ENCODE measurements at places on chromosomes 4 and X. TPM values are rescaled to one million over a fixed set of nuclear protein-coding genes. Genes with fewer than 3 reads are reported as not detected.

GRCh38 chr4:90211174-90211573 is 84.0 kb downstream of the CCSER1 start:
- DNase-seq, result no peak

Gene HSFX2
- not detected for total RNA-seq

Gene UBE2K
- total RNA-seq, result 78.5 TPM

- no peak for DNase-seq
These were observed 22.9 kb downstream of the TNIP2 start for GRCh38 chr4:2733001-2733843.

GRCh38 chr4:76526585-76526990 is 91.6 kb downstream of the SHROOM3 start:
- DNase-seq, result no peak

Gene SERPINA7
- total RNA-seq, result not detected

GRCh38 chrX:137366018-137366633 is 199.8 kb upstream of the ZIC3 start:
- no peak for DNase-seq

Gene GABRB1
- not detected for total RNA-seq

DNA sequence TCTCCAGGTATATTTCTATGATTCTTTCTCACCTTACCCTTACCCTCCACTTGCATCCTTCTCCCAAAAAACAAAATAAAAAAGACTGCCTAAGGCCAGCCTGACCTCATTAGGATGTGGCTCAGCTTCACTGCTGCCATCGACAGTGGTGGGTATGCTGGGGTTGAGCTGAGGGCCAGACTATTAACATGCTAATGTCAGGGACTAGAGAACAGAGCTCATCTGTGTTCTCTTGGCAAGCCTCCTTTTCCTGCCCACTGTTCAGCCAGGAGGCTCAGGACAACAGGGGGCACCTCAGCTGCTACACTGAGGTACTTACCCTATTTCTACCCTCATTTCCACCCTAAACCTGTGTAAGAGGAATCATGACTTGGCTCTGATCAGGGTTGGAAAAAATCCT is 59.3 kb downstream of the MSN start:
- no peak for DNase-seq

Gene IL1RAPL1
- total RNA-seq, result not detected

DNA sequence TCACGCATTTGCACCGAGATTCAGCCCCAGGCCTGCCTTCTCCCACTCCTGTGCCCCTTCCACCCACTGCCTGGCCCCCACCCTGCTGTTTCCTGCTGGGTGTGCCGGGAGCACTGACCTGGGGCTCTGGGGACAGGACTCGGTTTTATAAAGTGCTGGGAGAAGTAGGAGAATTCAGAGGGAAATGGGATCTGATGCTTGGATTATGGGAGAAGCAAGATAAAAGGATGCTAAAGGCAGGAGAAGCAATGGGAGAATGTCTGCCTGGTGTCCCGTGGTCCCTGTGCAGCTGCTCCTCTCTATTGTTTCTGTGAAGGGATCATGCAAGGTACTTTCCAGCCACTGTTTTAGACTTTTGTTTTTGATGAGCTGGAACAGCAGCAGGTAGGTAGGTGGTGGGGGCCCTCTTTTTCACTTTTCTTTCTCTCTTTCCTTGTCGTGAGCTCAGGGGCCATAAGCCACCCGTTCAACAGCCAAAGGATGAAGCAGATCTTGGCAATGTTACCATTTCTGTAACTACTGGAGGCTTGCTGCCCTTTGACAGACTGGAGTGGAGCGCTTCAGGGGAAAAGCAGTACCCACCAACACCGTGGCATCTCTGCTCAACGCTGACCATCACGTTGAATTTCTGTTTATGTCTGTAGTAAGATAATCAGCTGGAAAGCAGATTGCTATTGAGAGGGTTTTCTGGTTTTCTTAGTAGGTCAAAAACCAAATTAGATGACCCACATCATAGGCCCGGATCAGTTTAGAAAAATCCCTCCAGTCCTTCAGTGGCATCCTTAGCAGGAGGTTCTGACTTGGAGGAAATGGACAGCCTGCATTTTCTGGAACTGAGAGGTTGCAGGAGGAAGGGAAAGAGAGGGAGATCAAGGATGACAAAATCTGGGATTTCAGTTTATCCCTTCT is 63.8 kb upstream of the ENPP6 start:
- DNase-seq, result peak; percentile 88

Gene ERCC6L
- total RNA-seq, result 8.0 TPM

Gene CFI
- 0.32 TPM for total RNA-seq

Gene WDR17
- total RNA-seq, result 2.0 TPM

Gene LRAT
- not detected for total RNA-seq

GRCh38 chrX:38225093-38225492 is 4.4 kb upstream of the SRPX start:
- DNase-seq, result no peak

- no peak for DNase-seq
These were observed 3.0 kb upstream of the CITED1 start for GRCh38 chrX:72308566-72309296.

DNA sequence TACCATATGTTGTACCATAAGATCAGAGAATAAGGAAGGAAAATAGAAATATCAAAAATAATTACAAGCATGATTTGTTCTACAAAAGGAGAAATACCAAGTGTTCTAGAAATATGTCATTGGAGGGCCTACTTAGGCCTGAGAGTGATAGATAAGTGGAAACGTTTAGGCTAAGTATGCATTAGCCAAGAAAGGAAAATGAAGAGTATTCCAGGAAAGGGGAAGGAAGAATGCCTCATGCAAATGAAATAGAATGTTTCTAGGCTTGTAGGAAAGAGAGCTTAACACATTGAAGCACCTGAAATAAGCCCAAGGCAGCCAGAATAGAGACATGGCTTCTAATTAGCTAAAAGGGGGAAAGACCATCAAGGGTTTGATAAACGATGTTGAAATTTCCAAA is 595.7 kb upstream of the ATOH1 start:
- no peak for DNase-seq

Gene PNMA3
- total RNA-seq, result not detected

Gene FAM47C
- not detected for total RNA-seq

DNA sequence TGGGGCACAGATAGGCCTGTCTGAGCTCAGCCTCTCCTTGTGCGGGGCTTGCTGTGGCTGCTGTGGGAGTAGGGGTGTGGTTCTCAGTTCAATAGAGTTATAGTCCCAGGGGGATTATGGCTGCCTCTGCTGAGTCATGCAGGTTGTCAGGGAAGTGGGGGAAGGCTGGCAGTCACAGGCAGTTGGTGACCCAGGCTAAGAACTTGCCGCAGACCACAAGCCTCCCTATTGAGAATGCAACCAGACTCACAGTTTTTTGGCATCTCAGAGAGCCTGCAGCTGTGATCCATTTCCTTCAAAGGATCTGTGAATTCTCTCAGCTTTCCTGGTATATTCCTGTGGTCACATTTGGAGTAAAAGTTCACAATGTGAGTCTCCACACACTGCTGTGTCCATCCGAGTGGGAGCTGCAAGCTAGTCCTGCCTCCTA is 364.9 kb downstream of the ZNF674 start:
- DNase-seq, result peak; percentile 49

- no peak for DNase-seq
These were observed 46.4 kb upstream of the GPM6B start for GRCh38 chrX:13863324-13863723.

Gene SSX4B
- not detected for total RNA-seq

- DNase-seq, result no peak
These were observed 32.4 kb upstream of the CYP4V2 start for GRCh38 chr4:186158966-186159365.

Gene SPANXC
- not detected for total RNA-seq

DNA sequence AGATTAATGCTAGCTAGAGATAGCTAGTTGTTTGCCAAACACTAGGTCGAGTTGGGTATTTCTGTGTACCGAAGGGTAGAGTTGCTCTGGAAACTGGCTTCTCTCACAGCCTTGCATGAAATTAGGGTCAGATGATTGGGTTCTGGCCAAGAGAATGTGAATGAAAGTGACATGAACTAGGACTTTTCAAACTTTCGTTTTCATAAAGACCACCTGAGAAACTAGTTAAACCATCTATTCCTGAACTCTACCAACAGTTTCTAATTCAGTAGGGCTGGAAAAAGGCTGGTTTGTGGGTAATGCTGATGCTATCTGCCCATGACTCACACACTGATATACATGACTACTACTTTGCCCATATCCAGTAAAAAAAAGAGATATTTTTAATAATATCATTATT is 157.6 kb downstream of the GASK1B start:
- DNase-seq, result no peak

- DNase-seq, result no peak
These were observed 568 bp downstream of the FHDC1 start for GRCh38 chr4:152936446-152937335.

- DNase-seq, result no peak
These were observed 116.0 kb downstream of the COX7B2 start for GRCh38 chr4:46793036-46793435.

DNA sequence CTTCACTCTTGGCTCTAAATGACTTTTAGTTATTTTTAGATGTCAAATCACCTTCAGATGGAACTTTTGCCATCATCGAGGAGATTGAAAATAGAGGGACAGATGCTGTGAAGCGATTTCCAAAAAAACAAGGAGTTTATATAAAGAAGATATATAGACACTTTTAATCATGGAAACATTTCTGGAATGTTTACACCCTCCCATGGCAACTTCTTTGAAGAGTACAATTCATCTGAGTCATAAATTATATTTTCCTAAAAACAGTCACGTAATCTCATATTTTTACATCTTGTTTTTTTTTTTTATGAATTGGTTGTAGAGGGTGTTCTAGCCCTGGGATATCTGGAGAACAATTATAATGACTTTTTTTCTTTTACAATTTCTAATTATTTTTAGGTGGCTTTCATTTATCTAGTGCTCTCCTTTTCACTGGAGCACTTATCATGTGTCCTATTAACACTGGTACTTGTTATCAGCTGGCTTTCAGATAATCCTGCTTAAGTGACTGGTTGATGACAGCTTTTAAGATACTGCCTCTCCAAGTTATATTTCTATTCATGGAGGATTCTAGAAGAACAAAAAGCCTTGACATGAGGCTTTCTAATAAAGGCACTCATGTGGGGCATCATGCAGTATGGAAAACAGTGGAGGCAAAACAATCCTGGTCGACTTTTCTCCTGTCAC is 24.9 kb downstream of the PCDH7 start:
- no peak for DNase-seq

GRCh38 chr4:183816077-183816476 is 89.0 kb upstream of the STOX2 start:
- DNase-seq, result no peak

- no peak for DNase-seq
These were observed 2.1 kb downstream of the PCDH18 start for GRCh38 chr4:137530176-137530575.
